ENCODE measurements at places on chromosomes 11 and 22. TPM values are rescaled to one million over a fixed set of nuclear protein-coding genes. Genes with fewer than 3 reads are reported as not detected.

FANCF gene
- total RNA-seq: 40.9 TPM

LGALS12 gene
- total RNA-seq: not detected

DMC1 gene
- total RNA-seq: 4.1 TPM

RPLP2 gene
- total RNA-seq: 227 TPM

TST gene
- total RNA-seq: 5.5 TPM

MMP13 gene
- total RNA-seq: not detected

NECTIN1 gene
- 17.5 TPM for total RNA-seq

PLEKHA7 gene
- 5.5 TPM for total RNA-seq

FGF3 gene
- not detected for total RNA-seq

SLN gene
- total RNA-seq: 8.3 TPM

CHRNA10 gene
- not detected for total RNA-seq

OR4B1 gene
- total RNA-seq: not detected

SWAP70 gene
- total RNA-seq: 13.7 TPM

KRTAP5-7 gene
- not detected for total RNA-seq

DERL3 gene
- total RNA-seq: 0.62 TPM

EIF3M gene
- total RNA-seq: 136 TPM

PHETA2 gene
- total RNA-seq: 3.0 TPM

OR5A1 gene
- total RNA-seq: not detected

PIH1D2 gene
- total RNA-seq: 2.0 TPM

LMNTD2 gene
- total RNA-seq: 0.16 TPM

FLRT1 gene
- 5.0 TPM for total RNA-seq

CDKN1C gene
- 34.5 TPM for total RNA-seq

OR5P2 gene
- not detected for total RNA-seq

PLCB3 gene
- 9.2 TPM for total RNA-seq

OR5M3 gene
- total RNA-seq: not detected

ART1 gene
- 0.16 TPM for total RNA-seq

OR52E8 gene
- total RNA-seq: not detected

PPFIBP2 gene
- 15.8 TPM for total RNA-seq

EWSR1 gene
- 186 TPM for total RNA-seq

SDF2L1 gene
- total RNA-seq: 4.7 TPM

INS gene
- total RNA-seq: not detected

GVQW3 gene
- total RNA-seq: 19.2 TPM

LUZP2 gene
- 93.6 TPM for total RNA-seq

GRM5 gene
- total RNA-seq: 175 TPM

TOLLIP gene
- total RNA-seq: 17.8 TPM
